ENCODE measurements at places on chromosomes 13 and 19.

GRCh38 chr19:1387684-1388636 is 4.3 kb downstream of the NDUFS7 start:
- H3K4me3 ChIP-seq = no peak overlapping the region
- H3K36me3 ChIP-seq = peaks cover 5% of the 10 kb centered on the region
- peaks cover 18% of the 10 kb centered on the region for H3K27me3 ChIP-seq
- H3K27ac ChIP-seq = no peak overlapping the region

GRCh38 chr13:20231839-20232555 is at the start of gene GJB6:
Gene GJB6 (minus strand): TSS chr13:20232319. CDS start chr13:20223480, 8,839 bp downstream.
- H3K4me3 ChIP-seq = peak within 1 kb of the TSS; percentile 50
- H3K4me1 ChIP-seq = peaks cover 2% of the 10 kb centered on the region

DNA sequence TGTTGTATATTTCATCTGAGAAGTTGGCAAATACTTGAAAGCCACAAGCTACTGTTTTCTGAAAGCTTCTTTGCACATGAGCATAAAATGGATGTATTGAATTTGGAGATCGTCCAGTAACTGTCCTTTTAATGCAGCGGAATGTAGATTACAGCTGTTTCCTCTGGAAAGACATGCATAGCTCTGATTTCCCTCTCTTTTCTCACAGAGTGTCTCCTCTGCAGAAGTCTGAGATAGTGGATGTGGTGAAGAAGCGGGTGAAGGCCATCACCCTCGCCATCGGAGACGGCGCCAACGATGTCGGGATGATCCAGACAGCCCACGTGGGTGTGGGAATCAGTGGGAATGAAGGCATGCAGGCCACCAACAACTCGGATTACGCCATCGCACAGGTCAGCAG is 283.0 kb downstream of the SHISA2 start:
- H3K27ac ChIP-seq = no peak overlapping the region
- H3K36me3 ChIP-seq = no peaks in the 10 kb centered on the region
- H3K27me3 ChIP-seq = peaks cover 1% of the 10 kb centered on the region
- no peak for DNase-seq
- no peak overlapping the region for H3K4me3 ChIP-seq

GRCh38 chr19:18865973-18866799 is 29.8 kb downstream of the CERS1 start:
- peaks cover 9% of the 10 kb centered on the region for H3K27me3 ChIP-seq
- peak; percentile 86 for DNase-seq
- no peaks in the 10 kb centered on the region for H3K36me3 ChIP-seq
- H3K27ac ChIP-seq = no peak overlapping the region
- no peak overlapping the region for H3K4me3 ChIP-seq

- H3K27ac ChIP-seq = peak within 1 kb of the TSS; percentile 93
- H3K4me1 ChIP-seq = peaks cover 18% of the 10 kb centered on the region
- peak within 1 kb of the TSS; percentile 98 for H3K4me3 ChIP-seq
- peak; percentile 92 for DNase-seq
- H3K27me3 ChIP-seq = peaks cover 6% of the 10 kb centered on the region
- H3K36me3 ChIP-seq = no peaks in the 10 kb centered on the region
These were observed at the start of gene EEF2 for GRCh38 chr19:3984908-3985642. Gene EEF2 (minus strand): TSS chr19:3985463. CDS start chr19:3985380, 83 bp downstream.

- H3K4me3 ChIP-seq = no peak overlapping the region
- no peaks in the 10 kb centered on the region for H3K36me3 ChIP-seq
- peaks cover 7% of the 10 kb centered on the region for H3K4me1 ChIP-seq
- no peak for DNase-seq
- H3K27me3 ChIP-seq = peaks cover 4% of the 10 kb centered on the region
These were observed 60.8 kb upstream of the MYCBP2 start for GRCh38 chr13:77387607-77388200.

DNA sequence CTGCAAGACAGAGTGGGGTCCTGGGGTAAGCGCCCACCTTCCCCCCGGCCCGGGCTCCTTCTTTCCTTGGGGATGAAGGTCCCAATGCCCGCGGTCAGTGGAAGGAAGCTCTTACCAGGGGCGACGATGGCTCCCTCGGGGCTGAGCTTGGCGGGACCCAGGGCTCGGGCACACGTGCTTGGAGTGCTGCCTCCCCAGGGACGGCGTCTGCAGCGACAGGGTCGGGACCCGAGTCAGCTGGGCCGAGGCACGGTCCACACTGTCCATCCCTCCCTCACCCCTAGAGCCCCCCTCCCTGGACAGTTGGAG is 3.5 kb downstream of the JSRP1 start:
- DNase-seq = no peak
- H3K4me1 ChIP-seq = peaks cover 1% of the 10 kb centered on the region
- H3K27me3 ChIP-seq = peaks cover 3% of the 10 kb centered on the region
- no peaks in the 10 kb centered on the region for H3K36me3 ChIP-seq

DNA sequence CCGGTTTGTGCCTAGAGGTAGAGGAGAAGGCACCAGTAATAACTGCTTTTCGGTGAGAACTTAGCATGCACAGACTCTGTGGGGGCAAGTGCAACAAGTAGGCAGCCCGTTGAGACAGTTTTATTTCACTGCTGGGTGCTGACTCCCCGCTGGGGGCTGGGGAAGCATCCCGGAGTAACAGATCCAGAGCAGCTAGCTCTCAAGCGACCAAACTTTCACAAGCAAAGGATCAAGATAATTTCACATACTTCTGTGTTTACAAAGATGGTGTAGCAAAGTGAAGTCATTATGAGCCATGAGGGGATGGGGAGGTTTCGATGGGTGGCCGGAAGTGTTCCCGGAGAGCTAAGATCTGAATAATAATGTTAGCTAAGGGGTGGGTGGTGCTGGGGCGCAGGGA is 2.8 kb downstream of the NACC1 start:
- H3K27me3 ChIP-seq = peaks cover 11% of the 10 kb centered on the region
- DNase-seq = no peak
- H3K36me3 ChIP-seq = no peaks in the 10 kb centered on the region
- H3K27ac ChIP-seq = peak overlapping the region; percentile 26
- peaks cover 17% of the 10 kb centered on the region for H3K4me1 ChIP-seq
- no peak overlapping the region for H3K4me3 ChIP-seq

DNA sequence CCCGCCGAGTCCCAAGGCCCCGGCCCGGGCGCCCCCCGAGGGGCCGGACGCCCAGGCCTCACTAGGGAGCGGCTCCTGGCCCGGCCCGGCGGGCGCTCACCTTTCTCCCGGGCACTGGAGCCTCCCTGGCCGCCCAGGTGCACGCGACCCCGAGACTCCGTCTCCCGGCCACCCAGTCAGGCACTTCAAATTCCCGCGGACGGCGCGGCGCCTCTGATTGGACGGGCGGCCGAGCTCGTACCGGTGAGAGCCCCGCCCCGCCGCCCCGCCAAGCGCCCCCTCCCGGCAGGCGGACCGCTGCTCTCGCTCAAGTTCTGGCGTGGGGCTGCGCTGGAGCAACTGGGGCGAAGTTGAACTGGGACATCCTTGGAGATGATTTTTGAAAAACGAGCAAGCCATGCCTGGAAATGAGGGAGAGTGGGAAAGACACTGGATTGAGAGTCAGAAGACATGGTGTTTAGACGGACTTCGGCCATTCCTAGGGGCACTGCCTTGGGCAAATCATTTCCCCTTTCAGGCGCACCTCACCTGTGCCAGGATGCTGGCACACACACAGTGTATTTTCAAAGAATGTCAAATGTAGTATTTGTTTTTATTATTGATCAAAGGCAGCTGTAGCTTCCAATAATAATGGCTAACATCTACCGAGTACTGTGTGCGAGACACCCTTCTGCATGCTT is 485.3 kb downstream of the UQCRFS1 start:
- no peaks in the 10 kb centered on the region for H3K4me1 ChIP-seq
- peaks cover 1% of the 10 kb centered on the region for H3K27me3 ChIP-seq
- peak overlapping the region; percentile 40 for H3K4me3 ChIP-seq

DNA sequence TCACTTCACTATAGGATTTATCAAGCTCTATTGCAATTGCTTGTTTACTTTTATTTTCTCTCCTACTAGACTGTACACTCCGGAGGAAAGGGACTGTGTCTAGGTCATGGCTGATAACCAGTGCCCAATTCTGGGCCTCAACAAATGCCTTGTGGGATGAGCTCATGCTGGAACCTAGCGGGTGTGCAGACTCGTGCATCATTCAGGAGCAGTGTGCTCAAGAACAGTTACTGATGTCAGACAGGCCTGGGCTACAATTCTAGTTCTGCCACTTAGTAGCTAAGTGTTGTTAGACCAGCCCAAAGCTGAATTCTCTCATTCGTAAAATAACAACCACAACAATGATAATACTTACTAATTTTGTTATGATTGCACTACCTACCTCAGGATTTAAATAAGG is 95.4 kb downstream of the CYSLTR2 start:
- no peak for DNase-seq
- H3K36me3 ChIP-seq = no peaks in the 10 kb centered on the region
- no peak overlapping the region for H3K27ac ChIP-seq
- peaks cover 1% of the 10 kb centered on the region for H3K4me1 ChIP-seq

DNA sequence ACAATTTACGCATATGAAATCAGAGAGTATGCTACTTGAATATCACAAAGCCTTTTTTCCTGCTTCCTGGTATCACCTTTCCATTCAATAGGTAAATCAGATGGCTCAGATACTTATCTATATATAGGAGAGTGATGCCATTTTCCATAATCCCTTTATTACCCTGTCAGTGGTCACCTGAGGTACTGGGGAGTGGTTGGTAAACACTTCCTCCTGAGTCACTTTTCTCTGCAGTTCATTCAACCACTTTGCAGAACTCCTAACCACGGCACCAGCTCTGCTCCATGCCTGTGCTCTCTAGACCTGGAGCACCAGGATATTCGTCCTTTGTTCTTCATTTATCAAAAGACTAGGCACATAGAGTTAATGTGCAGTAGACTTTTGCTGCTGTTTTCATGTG is 748.5 kb upstream of the KLHL1 start:
- no peak overlapping the region for H3K4me3 ChIP-seq
- no peak overlapping the region for H3K27ac ChIP-seq
- H3K4me1 ChIP-seq = no peaks in the 10 kb centered on the region
- H3K36me3 ChIP-seq = peaks cover 8% of the 10 kb centered on the region
- H3K27me3 ChIP-seq = no peaks in the 10 kb centered on the region
- DNase-seq = no peak

- DNase-seq = no peak
- H3K27me3 ChIP-seq = peaks cover 4% of the 10 kb centered on the region
- H3K27ac ChIP-seq = no peak overlapping the region
- H3K4me3 ChIP-seq = no peak overlapping the region
These were observed 231.0 kb upstream of the IRS2 start for GRCh38 chr13:110017379-110017778.

DNA sequence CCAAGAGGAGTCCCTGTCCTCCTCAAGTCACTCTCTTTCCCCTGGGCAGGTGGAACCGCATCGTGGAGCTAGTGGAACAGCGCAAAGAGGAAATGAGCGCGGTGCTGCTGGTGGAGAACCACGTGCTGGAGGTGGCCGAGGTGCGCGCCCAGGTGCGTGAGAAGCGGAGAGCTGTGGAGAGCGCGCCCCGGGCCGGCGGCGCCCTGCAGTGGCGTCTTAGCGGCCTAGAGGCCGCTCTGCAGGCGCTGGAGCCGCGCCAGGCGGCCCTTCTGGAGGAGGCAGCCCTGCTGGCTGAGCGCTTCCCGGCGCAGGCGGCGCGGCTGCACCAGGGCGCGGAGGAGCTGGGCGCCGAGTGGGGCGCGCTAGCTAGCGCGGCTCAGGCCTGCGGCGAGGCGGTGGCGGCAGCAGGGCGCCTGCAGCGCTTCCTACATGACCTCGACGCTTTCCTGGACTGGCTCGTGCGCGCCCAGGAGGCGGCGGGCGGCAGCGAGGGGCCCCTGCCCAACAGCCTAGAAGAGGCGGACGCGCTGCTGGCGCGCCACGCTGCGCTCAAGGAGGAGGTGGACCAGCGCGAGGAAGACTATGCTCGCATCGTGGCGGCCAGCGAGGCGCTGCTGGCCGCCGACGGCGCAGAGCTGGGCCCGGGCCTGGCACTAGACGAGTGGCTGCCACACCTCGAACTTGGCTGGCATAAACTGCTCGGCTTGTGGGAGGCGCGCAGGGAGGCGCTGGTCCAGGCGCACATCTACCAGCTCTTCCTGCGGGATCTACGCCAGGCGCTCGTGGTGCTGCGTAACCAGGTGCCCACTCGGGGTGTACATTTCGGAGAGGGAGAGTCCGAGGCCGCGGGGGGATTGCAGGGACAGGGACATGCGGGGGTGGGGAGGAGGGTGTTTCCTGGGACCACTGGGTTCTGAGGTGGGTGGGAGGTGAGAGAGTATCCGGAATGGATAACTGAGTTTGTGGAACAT is 52.8 kb downstream of the SPTBN4 start:
- peak overlapping the region; percentile 3 for H3K27ac ChIP-seq
- peak; percentile 72 for DNase-seq
- H3K27me3 ChIP-seq = peaks cover 10% of the 10 kb centered on the region
- peaks cover under 1% of the 10 kb centered on the region for H3K4me1 ChIP-seq
- H3K4me3 ChIP-seq = peak overlapping the region; percentile 73
- peaks cover 5% of the 10 kb centered on the region for H3K36me3 ChIP-seq

- H3K36me3 ChIP-seq = no peaks in the 10 kb centered on the region
- H3K27ac ChIP-seq = no peak overlapping the region
- peaks cover 1% of the 10 kb centered on the region for H3K27me3 ChIP-seq
- no peak for DNase-seq
These were observed 4.3 kb downstream of the NDFIP2 start for GRCh38 chr13:79485014-79485811.

GRCh38 chr19:35251456-35251855 is 2.7 kb downstream of the LSR start:
- H3K4me3 ChIP-seq = no peak overlapping the region
- no peaks in the 10 kb centered on the region for H3K36me3 ChIP-seq
- DNase-seq = no peak
- H3K27me3 ChIP-seq = peaks cover 15% of the 10 kb centered on the region
- H3K4me1 ChIP-seq = no peaks in the 10 kb centered on the region
- H3K27ac ChIP-seq = no peak overlapping the region

- peak overlapping the region; percentile 67 for H3K27ac ChIP-seq
- peak overlapping the region; percentile 47 for H3K4me3 ChIP-seq
- peaks cover 17% of the 10 kb centered on the region for H3K4me1 ChIP-seq
- H3K36me3 ChIP-seq = no peaks in the 10 kb centered on the region
- peaks cover 2% of the 10 kb centered on the region for H3K27me3 ChIP-seq
These were observed 8.5 kb downstream of the ILF3 start for GRCh38 chr19:10662384-10663251.

DNA sequence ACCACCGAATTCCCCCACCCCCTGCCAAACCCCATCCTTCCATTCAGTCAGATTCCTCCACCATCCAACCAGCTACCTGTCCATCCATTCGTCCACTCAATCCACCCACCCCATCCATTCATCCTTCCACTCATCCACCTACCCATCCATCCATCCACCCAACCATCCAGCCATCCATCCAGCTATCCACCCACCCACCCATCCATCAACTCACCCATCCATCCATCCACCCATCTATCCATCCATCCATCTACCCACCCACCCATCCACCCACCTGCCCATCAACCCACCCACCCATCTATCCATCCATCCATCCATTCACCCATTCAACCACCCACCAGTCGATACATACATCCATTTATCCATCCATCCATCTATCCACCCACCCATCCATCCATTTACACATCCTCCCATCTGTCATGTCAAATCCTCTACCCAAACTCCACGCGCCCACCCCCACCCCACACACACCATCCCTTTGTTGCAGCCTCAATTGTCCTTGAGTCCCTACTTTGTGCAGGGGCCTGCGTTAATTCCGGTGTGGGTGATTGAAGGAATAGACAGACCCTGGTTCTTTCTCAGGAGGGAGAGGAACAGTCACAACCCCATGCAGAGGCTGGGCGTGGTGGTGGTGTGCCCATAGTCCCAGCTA is 5.3 kb upstream of the SLC5A5 start:
- peaks cover 2% of the 10 kb centered on the region for H3K4me1 ChIP-seq
- H3K4me3 ChIP-seq = no peak overlapping the region
- no peaks in the 10 kb centered on the region for H3K36me3 ChIP-seq

- no peak overlapping the region for H3K27ac ChIP-seq
- H3K36me3 ChIP-seq = no peaks in the 10 kb centered on the region
- H3K27me3 ChIP-seq = peaks cover 5% of the 10 kb centered on the region
- no peak for DNase-seq
These were observed 180.7 kb downstream of the STK24 start for GRCh38 chr13:98396071-98396710.

GRCh38 chr13:109955598-109955997 is 169.2 kb upstream of the IRS2 start:
- H3K27ac ChIP-seq = no peak overlapping the region
- no peak for DNase-seq
- H3K4me3 ChIP-seq = no peak overlapping the region
- peaks cover 5% of the 10 kb centered on the region for H3K36me3 ChIP-seq
- H3K27me3 ChIP-seq = no peaks in the 10 kb centered on the region
- no peaks in the 10 kb centered on the region for H3K4me1 ChIP-seq

Measured in glutamatergic neuron (in vitro differentiated cells).